ENCODE measurements at places on chromosomes 7 and 10.

DNA sequence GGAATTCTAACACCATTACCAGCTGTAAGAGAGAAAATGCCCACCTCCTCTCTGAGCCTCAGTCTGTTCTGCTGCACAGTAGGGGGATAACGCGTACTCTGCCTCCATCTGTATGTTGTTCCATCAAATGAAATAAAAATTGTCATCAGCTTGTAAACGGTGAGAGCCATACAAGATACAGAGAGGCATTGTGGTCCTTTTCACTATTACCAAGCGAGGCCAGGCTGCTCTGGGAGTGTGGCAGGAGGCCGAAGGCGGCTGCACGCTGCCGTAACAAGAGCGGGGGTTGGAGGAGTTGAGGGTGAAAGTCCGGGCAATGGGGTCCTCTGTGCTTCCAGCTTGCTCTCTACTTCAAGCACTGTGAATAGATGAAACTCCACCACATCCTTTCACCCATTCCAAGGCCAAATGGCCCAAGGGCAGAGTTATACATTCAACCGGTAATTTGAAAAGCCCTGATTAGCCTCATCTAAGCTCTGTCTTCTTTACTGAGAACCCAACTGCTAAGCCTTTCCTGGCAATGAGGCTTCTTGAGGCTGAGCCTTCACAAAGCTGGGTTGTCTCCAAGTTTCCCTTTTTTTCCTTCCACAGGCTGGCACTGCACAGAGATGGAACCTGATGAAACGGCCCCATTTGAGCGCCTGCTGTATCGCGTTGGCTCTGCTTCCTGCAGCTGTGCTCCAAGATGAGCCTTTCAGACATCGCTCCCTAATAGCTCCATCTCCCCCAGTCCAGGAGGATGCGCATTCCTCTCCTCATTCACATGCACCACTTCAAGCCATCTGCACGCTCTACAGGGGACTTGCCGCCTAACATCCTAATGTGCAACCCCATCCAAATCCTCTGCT lies 47.2 kb downstream of the PYROXD2 start:
- DNase-seq: no peak

DNA sequence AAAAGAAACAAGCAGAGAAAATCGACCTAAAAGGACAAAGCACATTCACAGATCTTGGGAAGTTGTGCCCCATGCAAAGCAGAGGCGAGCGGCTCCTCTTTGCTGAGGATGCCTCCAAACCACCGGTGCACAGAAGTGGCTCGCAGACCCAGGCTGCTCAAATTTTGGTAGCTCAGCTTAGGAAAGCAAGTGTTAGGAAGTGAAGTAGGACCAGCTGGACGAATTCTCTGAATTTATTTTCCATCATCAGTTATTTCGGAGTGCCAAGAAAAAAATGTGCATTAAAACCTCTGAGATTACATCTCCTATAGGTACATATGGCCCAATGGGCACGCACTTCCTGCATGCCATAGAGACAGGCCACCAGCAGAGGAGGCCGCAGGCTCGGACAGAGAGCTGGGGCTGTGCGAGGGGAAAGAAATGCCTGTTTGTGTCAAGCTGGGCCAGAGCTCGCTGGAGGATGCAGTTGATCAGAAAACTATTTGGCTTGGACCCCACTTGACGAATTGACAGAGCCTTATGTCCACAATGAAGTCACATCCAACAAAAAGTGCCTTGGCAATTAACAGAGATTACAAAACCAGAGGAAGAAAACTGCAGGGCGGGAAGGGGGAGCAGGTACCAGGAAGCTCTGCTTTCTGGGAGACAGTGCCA lies 122.3 kb upstream of the LYZL2 start:
- DNase-seq: no peak

- no peak for DNase-seq
Observed at GRCh38 chr7:110065121-110065520, 1025.8 kb upstream of the LRRN3 start.

DNA sequence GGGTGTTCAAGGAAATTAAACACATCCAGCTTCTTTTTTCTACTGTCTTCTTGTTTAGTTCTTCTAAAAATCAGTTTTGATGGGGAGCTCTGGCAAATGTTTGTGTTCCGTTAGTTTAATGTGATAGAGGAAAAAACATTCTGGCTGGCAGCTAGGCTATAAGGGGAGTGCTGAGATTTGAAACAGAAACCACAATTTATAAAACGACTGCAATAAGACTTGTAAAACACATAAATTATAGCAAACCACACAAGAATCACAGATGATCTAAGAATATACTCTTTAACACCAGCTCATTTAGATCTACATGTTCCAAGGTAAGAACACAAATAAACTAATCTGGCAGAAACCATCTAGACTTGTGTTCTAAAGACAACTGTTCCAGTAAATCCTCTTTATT lies 425.5 kb downstream of the CNTNAP2 start:
- no peak for DNase-seq

DNA sequence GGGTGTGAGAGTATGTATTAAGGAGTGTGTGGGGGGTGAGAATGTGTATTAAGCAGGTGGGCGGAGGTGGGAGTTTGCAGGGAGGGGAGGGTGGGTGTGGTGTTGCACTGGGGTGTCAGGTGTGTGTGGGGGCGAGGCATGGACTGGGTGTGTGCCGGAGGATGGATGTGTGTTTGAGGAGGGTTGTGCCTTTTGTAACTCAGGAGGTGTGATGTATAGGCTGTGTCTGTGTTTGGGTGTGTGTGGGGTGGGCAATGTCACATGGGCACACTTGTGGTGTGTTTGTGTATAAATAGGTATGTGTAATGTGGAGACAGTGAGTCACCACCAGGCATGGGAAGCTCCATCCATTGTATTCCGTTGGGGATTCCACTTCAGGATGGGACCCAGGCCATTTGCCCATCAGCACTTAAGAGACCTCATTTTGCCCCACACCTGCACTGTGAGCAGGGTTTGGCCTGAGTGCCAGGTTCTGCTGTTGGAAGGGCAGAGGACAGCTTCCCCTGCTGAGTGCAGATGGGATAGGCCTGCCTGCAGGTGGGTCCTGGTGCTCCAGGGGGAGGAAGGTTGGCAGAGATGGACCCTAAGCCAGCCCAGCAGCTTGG lies 5.8 kb downstream of the UNC5B start:
- DNase-seq: no peak

- no peak for DNase-seq
Observed at GRCh38 chr10:125840406-125840805, 17.1 kb downstream of the BCCIP start.

GRCh38 chr7:42192851-42193461 lies 44.1 kb downstream of the GLI3 start:
- no peak for DNase-seq

DNA sequence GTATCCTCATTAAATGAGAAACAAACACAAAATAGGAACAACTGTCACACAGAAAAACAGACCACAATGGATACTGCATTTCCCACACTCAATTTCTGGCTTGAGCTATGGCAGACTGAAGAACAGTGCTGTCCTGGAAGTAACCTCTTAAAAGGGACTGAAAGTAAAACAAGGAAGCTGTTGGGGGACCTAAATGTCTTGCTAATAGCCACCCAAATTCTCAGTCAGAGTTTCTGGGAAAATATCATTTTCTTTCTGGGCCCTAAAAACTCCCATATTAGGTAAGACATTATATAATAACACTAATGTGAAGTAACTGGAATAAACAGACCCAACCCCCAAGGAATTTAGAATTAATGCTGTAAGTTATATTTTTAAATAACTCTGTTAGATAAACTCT lies 80.9 kb upstream of the TFEC start:
- peak; percentile 71 for DNase-seq

GRCh38 chr10:123800289-123800688 lies 91.3 kb downstream of the CPXM2 start:
- DNase-seq: no peak

DNA sequence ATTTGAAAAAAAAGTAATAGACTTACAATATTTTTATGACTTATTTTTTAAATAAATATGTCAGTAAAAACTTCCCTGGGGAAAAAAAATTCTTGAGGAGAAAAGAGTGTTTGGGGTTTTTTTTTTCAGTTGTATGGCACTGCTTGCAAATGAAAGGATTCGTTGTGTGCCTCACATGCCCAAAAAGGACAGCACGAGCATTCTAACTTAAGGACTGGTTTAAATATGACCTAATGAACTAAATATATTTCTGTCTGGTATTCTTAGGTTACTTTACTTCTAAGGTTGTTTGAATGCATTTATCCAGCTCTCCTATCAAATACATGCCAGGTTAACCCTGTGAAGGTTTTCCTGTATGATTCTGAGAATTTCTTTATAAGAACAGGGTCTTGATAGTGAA lies 988 bp upstream of the CD36 start:
- no peak for DNase-seq

DNA sequence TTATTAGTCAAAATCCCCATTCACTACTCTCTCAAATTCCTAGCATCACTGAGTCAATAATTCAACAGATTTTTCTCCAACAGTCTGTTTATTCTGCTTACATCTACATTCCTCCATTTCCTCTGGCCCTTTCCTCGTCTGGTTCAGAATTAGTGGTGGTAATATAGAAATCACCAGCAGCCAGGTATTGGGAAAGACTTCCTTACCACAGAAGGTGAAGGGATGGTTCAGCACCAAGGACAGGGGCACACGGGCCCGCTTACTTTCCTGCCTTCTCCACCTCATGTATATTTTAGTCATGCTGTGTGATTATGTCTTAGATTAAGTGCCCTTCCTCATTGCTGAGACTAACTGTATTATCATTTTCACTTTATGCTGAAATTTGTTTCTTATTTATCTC lies 70.4 kb upstream of the APBB1IP start:
- DNase-seq: peak; percentile 37

- no peak for DNase-seq
Observed at GRCh38 chr10:113011592-113012374, 61.7 kb downstream of the TCF7L2 start.

Data from inflammatory macrophage treated with lipopolysaccharide for 1 hour (primary cell).